ENCODE measurements at places on chromosomes 6 and 20.

DNA sequence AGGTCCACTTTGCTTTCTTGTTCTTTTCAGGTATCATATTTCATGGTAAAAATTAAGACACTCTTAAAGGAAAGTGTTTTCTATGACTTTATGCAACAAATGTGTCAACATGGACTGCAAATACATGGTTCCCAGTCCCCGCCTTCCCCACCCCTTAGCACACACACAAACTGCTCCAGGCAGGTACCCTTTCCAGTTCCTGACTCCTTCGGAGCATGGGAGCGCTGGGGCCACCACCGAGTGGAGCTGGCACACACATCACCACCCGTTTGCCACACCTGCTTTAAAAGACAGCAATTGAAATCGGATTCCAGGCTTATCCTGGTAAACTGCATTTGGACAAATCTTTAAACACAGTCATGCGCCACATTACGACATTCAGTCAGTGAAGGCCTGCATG lies 22.2 kb downstream of the RNASET2 start:
- DNase-seq, result no peak

DNA sequence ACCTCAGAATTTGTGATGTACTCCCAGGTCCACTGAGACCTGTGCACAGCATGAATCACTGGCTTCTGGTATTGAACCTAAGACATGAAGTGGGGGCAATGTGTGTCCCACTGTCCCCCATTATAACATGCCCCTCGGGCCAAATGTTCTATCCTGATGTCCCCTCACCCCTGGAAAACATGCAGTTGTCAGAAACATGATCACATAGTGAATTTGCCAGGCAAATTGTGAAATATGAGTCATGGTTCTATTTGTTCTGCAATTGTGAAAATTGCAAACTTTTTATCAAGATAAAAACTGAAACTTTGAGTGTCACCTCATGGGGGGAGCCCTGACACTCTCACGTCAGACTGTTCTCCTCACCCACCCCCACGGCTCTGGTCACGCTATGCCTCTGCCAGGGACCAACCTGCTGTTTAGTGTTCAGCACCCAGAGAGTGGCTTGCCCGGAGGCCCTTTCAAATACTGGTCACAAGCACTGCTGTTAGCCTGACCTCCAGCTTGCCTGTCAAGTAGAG lies 305.3 kb downstream of the CLIC5 start:
- no peak for DNase-seq

DNA sequence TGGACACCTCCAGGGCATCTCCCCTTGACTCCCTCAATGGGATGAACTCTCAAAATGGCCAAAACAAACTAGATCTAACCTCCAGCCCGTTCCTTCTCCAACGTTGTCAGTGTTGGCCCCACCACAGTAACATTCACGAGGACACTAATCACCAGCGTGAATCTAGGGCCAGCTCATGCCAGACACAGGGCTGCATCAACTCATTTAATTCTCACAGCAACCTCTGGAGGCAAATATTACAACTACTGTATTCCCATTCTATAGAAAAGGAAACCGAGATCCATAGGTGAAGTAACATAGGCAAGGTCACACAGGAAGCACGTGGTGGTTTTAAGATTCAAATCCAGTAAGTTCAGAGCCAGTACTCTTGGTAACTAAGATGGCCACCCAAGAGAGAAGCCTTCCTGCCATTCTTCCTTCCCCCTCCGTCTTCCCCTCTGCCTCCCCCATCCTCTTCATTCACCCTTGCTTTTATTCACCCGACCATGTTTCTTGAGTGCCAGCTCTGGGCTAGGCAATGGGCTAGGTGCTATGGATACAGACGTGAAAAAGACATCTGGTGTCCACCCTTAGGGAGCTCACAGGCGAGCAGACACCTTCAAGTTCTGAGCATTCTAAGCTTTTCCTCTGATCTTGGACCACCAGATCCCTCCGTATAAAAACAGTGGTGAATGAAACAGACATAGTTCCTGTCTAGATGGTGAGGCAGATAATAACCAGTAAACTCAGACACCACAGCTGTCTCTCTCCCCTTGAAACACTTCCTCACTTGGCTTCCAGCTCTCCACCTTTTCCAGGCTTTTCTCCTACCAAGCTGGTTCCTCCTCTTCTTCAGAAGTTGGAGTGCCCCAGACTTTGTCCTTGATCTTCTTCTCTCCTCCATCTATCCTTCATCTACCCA lies 9.6 kb downstream of the CCM2L start:
- no peak for DNase-seq

DNA sequence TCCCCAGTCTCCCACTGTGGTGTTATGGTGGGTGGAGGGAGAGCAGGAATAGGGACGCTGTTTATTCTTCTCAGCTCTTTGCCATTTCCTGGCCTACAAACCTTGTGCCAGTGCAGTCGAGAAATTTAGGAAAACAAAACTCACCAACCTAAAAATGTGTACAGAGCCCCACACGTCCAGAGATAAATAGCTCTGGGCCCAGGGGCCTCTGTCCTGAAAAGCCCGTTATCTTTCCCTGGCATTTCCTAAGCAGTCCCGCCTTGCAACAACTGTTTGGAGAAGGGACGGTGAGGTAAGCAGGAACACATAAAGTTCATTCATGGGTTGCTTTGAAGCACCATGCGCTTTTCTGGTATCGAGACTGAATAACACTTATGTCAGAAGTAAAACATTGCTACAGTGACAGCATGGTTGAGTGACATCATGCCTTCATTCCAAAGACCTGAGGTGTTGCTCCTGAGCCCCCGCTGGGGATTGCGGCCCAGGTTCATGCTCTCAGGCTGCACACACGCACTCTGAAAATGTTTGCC lies 80.1 kb upstream of the NXT1 start:
- DNase-seq, result peak; percentile 21

- DNase-seq, result peak; percentile 93
These were observed 110.3 kb downstream of the BCAS1 start for GRCh38 chr20:53959911-53960578.

DNA sequence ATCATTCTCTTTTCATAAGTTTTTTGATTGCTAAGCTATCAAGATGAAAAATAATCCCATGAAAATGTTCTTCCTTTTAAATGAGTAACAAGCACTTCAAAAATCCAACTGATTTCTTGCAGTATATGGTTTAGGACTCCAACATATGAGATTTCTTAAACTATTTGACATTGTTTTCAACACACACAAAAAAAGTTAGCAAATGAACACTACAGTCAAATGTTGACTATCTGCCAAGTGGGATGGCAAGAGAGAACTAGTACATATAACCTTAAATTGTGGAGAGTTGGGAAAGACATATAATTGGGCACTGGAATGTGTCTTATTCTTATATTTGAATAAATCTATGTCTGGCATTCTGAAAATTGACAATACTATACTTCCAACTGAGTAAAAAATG lies 15.6 kb downstream of the COL21A1 start:
- no peak for DNase-seq
